Colonic mucosa (tissue), 4 donors: ENCODE measurements at places on chromosomes 16 and 17. TPM values are rescaled to one million over a fixed set of nuclear protein-coding genes. Genes with fewer than 3 reads are reported as not detected.
A peak's percentile ranks its signal among the peaks of the same experiment; 100 is the strongest.

FAM171A2 gene
- total RNA-seq, result 0.72 TPM

DNA sequence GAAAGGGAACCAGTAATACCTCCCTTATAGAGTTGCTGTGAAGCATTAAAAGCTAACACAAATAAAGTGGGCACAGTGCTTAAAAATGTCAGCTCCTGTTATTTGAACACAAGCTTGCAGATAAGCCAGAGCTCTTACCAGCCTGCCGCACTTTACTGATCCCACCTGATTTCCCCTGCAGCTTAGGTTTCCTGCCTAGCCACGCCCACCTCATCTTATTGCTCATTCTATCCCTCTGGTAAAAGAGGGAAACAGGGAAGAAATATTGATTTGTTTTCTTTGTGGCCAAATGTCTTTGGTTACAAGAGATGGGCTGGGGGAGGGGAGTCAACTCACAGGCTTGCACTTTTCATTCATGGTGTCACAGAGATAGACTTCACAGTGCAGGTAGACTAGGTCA lies 9.6 kb upstream of the GP2 start:
- H3K36me3 ChIP-seq, result no peaks in the 10 kb centered on the region
- H3K4me1 ChIP-seq, result no peaks in the 10 kb centered on the region
- no peaks in the 10 kb centered on the region for H3K27me3 ChIP-seq
- DNase-seq, result no peak

CXCL16 gene
- 41.8 TPM for total RNA-seq

DNA sequence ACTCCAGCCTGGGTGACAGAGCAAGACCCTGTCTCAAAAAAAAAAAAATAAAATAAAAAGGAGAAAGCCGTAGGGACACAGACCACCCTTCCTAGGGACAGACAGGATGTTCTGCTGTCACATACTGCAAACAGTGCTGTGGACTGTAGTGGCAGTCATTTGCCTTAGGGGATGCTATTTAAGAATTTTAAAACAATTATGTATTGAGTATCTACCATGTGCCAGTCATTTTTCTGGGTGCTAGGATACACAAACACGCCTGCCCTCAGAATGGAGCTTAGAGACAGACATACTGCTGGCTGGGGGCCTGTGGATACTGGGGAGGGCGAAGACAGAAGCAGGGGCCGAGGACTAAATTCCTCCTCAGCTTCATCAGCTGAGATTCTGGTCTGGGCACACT lies 45.5 kb downstream of the MRC2 start:
- no peaks in the 10 kb centered on the region for H3K27me3 ChIP-seq
- DNase-seq, result no peak
- no peaks in the 10 kb centered on the region for H3K36me3 ChIP-seq
- H3K27ac ChIP-seq, result no peak overlapping the region

FOXN1 gene
- total RNA-seq, result not detected

GRCh38 chr16:3004319-3004718 lies 8.4 kb upstream of the CLDN9 start:
- no peak overlapping the region for H3K27ac ChIP-seq
- DNase-seq, result no peak
- peaks cover 17% of the 10 kb centered on the region for H3K4me1 ChIP-seq

HIC1 gene
- total RNA-seq, result 11.2 TPM

WNT3 gene
- 0.64 TPM for total RNA-seq

GRCh38 chr17:27668488-27668823 lies 37.5 kb downstream of the LGALS9 start:
- no peaks in the 10 kb centered on the region for H3K36me3 ChIP-seq
- no peak overlapping the region for H3K27ac ChIP-seq
- DNase-seq, result no peak
- H3K4me1 ChIP-seq, result no peaks in the 10 kb centered on the region
- H3K27me3 ChIP-seq, result no peaks in the 10 kb centered on the region
- H3K4me3 ChIP-seq, result no peak overlapping the region

GRCh38 chr17:81189670-81190530 lies 23.9 kb upstream of the AATK start:
- no peaks in the 10 kb centered on the region for H3K27me3 ChIP-seq
- no peaks in the 10 kb centered on the region for H3K4me1 ChIP-seq
- no peak for DNase-seq
- H3K36me3 ChIP-seq, result no peaks in the 10 kb centered on the region
- H3K4me3 ChIP-seq, result no peak overlapping the region
- no peak overlapping the region for H3K27ac ChIP-seq

- no peaks in the 10 kb centered on the region for H3K4me1 ChIP-seq
- H3K4me3 ChIP-seq, result no peak overlapping the region
- H3K36me3 ChIP-seq, result no peaks in the 10 kb centered on the region
- no peak overlapping the region for H3K27ac ChIP-seq
- DNase-seq, result no peak
Measured at GRCh38 chr17:74690409-74690825, 22.3 kb downstream of the CD300LF start.

GRCh38 chr17:56823848-56824247 lies 9.9 kb downstream of the C17orf67 start:
- no peaks in the 10 kb centered on the region for H3K27me3 ChIP-seq
- no peaks in the 10 kb centered on the region for H3K36me3 ChIP-seq
- no peak overlapping the region for H3K27ac ChIP-seq
- H3K4me1 ChIP-seq, result no peaks in the 10 kb centered on the region

GRCh38 chr17:63447471-63448009 lies 1.4 kb upstream of the CYB561 start:
- peak overlapping the region; percentile 75 for H3K27ac ChIP-seq
- no peak for DNase-seq
- no peaks in the 10 kb centered on the region for H3K4me1 ChIP-seq
- no peaks in the 10 kb centered on the region for H3K27me3 ChIP-seq
- no peaks in the 10 kb centered on the region for H3K36me3 ChIP-seq
